Non-pigmented ciliary epithelial cell (primary cell): ENCODE measurements at places on chromosomes 5 and 9.
A peak's percentile ranks its signal among the peaks of the same experiment; 100 is the strongest.

DNA sequence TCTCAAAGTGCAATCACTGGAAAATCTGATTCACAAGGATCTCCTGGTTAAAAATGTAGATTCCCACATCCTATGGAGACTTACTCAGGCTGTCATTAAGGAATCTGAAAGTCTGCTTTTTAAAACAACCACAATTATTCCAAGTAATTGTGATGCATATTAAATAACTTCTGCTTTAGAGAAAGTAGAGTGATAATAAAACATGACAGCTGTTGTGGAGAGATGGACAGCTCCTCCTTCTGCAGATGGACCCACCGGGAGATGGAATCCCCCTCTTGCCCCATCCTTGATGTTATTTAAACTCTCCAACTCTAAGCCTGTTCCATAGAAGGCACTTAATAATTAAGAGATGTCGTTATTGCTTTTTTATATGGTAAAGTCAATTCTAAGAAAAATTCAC lies 802.2 kb downstream of the CDH12 start:
- no peak for DNase-seq

- DNase-seq, result no peak
Measured at GRCh38 chr5:26012078-26012477, 1026.3 kb downstream of the CDH9 start.

DNA sequence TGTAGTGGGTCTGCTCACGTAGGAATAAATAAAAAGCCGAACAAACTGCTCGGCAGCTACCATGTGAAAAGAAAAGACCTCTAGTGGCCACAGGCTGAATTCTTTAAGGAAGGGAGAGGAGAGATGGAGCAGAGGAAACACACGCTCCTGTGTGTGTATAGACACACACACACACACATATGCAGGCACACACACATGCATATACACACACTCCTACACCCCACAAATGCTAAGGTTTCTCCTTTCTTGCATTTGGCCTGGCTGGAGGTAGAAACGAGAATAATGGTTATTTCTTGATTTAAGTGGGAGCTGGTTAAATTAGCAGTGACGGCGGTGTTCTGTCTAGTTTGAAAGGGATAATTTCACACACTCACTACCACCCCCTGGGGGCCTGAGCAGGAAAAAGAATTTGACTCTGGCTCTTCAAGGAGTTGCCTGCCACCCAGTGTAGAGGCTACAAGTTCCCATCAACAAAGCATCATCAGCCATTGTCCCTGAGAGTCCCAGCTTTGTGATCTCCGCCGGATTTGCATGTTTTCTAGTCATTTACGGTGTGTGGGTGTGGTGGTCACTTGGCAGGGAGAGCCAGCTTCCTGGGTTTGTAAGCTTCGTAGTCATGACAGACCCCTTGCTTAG lies at the start of gene INSYN2B:
INSYN2B (minus strand) TSS at position 78 of the 636 bp plus-strand sequence. CDS start 96,597 bp downstream, outside the sequence.
- peak; percentile 72 for DNase-seq

DNA sequence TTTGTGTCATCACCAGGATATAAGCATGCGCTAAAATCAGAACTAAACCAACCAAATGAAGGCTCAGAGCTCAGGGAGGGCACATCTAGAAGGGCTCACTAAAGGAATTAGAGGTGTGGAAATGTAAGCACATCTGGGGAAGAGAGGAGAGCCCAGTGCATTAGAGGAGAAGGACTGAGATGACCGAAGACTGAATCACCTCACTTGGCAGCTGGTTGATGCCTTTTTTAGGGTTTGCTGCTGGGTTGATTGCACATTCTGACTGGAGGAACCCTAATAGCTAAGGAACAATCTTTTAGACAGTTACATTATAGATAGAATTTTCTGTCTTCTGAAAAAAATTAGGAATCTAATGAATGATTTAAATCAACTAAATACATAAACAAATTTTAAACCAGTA lies 8.2 kb upstream of the IFNA21 start:
- no peak for DNase-seq

GRCh38 chr5:10125116-10125515 lies 124.6 kb downstream of the ATPSCKMT start:
- no peak for DNase-seq

GRCh38 chr5:68007451-68007850 lies 208.1 kb upstream of the PIK3R1 start:
- DNase-seq, result no peak

DNA sequence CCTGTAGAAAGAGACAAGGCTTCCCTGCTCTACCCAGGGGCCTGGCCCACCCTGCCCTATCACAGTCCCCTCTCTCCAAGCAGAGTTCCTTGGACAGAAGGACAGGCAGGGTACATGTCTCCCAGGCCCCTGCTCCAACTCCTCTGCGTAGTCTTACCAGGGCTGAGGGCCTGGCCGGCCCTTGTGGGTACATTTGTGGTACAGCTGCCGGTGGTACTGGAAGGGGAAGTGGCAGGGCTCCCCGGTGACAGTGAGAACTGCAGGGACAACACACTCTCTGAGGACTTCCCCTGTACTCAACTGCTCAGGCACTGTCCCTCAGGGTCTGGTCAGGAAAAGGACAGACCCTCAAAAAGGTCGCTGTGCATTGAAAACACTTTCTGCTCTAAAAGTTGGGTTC lies 3.6 kb downstream of the F12 start:
- DNase-seq, result no peak

DNA sequence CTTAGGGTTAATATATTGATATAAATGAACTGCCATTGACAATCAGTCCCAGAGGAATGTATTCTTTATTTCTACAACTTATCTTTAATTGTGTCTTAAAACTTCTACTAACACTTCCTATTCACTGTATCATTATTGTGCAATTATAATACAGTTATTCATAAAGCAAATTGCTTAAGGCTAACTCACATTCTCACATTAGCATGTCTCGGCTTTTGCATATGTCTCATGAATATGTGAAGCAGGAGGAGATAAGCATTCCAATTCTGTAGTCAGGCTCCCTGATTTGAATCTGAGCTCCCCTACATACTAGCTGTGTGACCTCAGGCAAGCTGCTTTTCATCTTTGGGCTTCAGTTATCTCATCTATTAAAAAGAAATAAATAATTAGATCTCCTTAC lies 45.4 kb downstream of the PLGRKT start:
- DNase-seq, result no peak

DNA sequence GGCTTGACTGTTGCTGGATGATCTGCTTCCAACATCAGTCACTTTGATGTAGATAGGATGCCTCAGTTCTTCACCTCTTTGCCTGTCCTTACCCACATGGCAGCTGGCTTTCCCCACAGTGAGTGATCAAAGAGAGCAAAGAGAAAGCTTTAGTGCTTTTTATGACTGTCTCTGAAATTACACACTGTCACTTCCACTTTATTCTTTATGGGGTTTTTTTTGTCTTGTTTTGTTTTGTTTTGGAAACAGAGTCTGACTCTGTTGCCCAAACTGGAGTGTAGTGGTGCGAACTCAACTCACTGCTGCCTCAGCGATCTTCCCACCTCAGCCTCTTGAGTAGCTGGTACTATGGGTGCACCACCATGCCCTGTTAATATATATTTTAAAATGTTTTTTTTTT lies 32.4 kb upstream of the C5orf24 start:
- no peak for DNase-seq

- DNase-seq, result peak; percentile 71
Measured at GRCh38 chr5:173326501-173326960, 1.7 kb downstream of the STC2 start.

DNA sequence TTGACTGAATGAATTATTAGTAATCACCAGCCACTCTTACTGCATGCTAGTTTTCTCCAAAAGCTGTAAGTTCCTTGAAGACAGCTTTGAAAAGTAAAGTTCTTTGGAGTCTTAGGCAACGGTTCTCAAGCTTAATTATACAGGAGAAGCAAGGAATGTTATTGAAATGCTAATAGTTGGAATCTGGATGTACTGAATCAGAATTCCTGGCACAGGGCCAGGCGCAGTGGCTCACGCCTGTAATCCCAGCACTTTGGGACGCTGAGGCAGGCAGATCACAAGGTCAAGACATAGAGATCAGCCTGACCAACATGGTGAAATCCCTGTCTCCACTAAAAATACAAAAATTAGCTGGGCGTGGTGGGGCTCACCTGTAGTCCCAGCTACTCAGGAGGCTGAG lies 33.4 kb downstream of the GRIA1 start:
- DNase-seq, result peak; percentile 49
